Fibroblast of skin of left quadriceps (primary cell): ENCODE measurements at places on chromosomes 6 and 20.

- peak; percentile 44 for DNase-seq
Observed at GRCh38 chr6:35663447-35664235, 25.1 kb downstream of the FKBP5 start.

DNA sequence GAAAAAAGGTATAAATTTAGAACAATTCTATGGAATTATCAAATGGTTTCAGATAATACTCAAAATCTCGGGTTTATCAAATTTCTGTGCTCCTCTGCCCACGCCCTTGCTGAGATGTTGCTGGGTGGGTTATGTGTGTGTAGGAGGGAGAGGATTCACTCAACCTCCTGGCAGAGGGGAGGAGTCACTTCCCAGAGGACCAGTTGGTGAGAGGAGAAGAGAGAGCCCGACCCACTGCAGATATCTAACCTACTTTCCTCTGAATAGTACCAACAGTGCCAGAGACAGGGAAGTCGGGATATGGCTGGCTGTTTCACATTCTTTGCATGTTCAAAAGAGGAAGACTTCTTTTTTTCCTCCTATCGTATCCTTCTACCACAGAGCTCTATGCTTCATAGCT lies 187.1 kb upstream of the MAN1A1 start:
- no peak for DNase-seq

DNA sequence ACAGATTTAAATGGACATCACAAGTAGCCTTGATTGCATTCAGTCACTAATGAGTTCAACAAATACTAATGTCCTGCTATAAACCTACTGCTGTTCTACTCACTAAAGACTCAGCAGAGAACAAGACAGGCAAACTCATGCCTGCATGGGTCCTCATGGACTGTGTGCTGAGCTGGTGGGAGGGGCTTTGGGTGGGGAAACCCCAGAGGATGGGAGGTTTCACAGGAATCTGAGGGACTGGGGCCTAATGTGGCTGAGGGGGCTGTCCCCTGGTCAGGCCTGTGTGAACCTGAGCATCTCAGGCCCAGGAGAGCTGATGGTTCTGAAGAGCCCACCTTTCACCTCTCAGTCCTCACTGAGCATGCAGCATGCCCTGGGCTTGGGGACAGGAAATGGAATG lies 1.4 kb downstream of the CST8 start:
- no peak for DNase-seq

GRCh38 chr20:59143326-59143725 lies 20.3 kb upstream of the ZNF831 start:
- DNase-seq: no peak

DNA sequence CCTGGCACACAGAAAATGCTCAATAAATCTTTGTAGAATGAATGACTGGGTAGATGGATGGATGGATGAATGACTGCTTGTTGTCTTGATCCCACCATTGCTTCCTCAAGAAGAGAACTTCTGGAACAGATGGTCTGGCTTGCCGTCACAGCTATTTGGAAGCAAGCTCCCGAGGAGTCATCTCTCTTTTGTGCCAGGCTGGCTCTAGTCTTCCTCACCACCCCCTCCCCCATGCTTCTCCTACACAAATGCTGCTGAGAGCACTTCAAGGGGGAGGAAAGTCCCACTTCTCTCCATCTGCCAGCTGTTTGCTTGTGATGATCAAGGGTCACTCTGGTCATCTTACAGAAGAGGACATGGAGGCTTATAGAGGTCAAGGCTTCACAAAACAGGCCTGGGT lies 11.6 kb upstream of the KCNG1 start:
- no peak for DNase-seq

- DNase-seq: no peak
Observed at GRCh38 chr6:84691978-84692623, 72.3 kb downstream of the TBX18 start.

DNA sequence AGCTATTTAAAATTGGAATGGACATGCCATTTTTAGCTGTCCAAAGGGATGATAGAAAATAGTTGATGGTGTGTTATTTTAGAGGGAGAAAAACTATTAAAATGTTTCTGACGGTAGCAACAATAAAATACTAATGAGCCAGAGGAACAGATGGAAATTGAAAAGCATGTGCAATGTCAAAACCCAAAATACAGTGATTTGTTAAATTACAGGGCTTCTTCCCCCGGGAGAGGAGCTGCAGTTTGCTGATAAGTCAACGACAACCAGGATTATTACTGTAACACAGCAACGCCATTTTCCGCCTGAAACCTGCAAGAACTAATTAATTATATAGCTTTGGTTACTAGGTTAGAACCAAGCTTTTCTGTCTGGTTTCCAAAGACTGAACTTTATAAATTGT lies 179.6 kb upstream of the SPTLC3 start:
- DNase-seq: no peak

DNA sequence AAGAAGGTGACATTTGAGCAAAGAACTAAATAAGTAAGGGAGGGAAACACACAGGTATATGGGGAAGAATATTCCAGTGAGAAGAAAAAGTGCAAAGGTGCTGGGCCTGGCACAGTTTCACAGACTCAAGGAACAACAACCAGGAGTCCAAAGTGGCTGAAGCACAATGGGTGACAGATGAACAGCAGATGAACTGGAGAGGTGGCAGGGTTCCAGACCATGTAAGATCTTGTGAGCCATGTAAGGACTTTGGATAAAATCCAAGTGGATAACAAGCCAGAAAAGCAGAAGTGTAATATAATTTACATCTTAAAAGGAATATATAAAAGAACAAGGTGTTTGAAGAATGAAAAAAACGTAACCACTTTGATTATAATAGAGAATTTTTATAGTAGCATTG lies 87.9 kb downstream of the MMS22L start:
- DNase-seq: no peak

GRCh38 chr6:79778816-79779215 lies 147.7 kb downstream of the SH3BGRL2 start:
- no peak for DNase-seq

- DNase-seq: no peak
Observed at GRCh38 chr20:34942301-34942700, 13.3 kb downstream of the GSS start.
